ENCODE measurements at places on chromosomes 7 and 10.

GRCh38 chr7:15033039-15033438 lies 130.5 kb upstream of the DGKB start:
- no peak for DNase-seq

GRCh38 chr10:61786728-61787127 lies 114.8 kb upstream of the ARID5B start:
- DNase-seq, result peak; percentile 85

GRCh38 chr7:158395780-158396278 lies 191.8 kb downstream of the PTPRN2 start:
- no peak for DNase-seq

DNA sequence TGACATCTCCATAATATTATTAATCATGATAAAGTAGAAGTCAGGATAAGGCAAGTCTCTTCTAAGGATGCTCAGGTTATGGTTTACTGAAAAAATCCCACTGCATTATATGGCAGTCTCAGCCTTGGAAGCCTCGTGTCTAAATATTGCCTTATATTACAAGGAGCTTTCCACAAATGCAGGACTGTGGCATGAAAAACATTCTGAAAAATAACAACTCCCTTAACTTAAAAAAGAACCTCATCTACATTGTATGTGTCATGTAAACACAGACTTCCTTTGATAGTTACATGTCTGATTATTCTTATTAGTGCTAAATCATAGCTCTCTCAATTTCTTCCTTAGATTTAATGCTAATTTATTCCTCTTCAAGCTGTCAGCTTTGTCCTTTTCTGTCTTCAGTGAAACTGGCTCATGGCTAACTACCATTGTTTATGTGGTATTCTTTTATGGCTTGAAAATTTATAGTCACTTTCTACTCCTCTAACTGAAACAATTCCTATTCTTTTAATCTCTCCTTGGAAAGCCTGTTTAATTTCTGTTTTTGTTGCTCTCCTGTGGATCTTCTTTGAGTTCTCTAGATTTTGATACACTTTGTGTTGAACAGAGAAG lies 156.1 kb downstream of the KIF20B start:
- no peak for DNase-seq

DNA sequence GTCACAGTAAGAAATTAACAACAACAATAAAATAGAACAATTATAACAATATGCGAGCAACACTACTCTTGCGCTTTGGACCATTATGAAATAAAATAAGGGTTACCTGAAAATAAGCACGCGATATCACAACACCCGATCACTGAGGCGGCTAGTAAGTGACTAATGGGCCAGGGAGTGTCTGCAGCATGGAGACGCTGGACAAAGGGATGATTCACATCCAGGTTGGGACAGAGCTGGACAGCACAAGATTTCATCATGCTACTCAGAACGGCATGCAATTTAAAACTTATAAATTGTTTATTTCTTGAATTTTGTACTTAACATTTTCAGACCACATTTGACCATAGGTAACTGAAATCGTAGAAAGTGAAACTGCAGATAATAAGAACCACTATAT lies 15.6 kb downstream of the HIBADH start:
- peak; percentile 77 for DNase-seq

DNA sequence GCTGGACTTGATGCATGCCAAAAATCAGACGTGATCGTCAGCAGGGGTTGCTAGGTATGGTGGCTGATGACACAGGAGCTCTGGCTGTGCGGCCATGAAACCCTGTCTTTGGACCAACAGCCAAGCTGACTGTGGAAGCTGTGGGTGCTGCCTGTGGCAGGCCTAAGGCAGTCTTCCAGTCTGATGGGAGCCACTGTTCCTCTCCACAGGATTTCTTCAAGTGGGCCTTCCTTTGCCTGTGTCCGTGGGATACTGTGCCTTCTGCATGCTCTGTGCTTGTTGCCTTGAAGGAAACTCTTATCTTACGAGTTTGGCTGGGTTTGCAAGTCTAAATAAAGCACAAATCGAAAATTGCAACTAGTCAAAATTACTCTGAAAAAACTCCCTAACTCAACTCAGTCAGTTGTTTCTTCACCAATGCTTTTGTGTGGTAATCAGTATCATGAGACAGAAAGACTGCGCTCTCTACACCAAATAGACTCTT lies 101.9 kb upstream of the PDLIM1 start:
- no peak for DNase-seq

DNA sequence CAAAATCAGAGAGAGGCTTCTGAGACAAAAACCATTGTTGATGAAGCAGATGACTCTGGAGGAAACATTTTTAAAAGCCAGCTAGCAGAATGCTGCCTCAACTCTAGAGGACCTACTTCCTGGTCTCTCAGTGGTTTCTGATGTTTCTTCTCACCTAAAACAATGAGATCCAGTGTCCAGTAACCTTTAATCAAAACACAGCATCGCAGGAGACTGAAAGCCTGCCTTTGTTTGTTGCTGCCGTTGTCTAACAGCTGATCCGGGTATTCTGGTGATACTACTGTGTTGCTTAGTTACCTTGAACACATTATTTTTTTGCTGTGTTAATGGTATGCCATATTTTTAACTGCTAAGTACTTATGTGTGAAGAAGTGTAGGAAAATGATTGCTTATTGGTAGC lies 70.9 kb downstream of the WIPF3 start:
- peak; percentile 48 for DNase-seq

DNA sequence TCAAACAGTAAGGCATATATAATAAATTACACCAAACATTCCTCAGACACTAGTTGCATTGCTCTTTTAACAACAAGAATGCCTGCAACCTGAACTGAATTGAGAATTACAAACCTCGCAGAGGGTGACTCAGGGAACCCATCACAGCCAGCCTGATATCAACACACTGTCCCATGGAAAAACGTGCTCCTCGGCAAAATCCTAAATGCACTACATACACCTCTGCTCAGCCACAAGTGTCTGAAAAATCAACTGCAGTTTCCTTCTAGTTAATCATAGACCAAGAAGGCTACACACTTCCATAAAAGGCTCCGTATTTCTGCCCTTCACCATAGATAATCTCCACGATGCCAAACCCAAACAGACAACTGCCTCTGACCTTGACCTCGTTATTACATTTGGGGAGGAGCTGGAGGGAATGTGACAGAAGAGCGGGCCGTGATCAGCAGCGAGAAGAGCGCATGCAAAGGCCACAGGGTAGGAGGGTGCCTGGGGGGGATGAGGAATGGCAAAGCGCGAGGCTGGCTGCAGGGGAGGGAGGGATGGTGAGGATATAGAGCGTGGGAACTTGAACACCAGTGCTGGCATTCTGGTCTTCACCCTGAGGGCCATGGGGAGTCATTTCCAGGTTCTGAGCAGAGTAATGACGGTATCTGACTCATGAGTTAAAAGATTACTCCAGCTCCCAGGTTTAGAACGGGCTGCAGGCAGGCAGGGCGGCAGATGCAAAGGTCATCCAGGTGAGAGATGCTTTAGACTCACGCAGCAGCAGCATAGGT lies 201.9 kb upstream of the FRMD4A start:
- DNase-seq, result peak; percentile 65

DNA sequence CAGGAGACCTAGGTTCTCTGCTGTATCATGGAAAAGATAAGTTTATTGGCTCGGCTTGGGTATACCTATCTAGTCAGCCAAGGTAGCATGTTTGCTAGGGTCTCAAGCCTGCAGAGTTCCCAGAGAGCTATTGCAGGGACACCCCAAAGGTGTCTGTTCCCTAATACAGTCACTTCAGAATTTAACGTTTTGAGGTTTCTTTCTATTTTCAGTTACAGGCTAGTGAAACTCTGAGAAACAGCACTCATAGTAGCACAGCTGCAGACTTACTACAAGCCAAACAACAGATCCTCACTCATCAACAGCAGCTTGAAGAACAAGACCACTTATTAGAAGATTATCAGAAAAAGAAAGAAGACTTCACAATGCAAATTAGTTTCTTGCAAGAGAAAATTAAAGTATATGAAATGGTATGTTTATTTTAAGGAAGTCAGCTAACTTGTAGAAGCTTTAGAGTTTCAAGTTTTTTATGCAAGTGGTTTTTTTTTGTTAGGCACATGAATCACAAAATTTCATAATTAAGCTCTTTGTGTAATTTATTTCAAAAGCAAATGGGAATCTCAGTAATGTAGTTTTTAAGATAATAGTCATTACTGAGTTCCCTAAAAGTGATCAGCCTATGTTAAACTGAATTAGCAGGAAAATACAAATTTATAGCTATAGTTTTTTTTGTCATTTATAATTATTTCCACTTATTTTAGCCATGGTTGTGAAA lies 54.9 kb downstream of the AKAP9 start:
- no peak for DNase-seq

- peak; percentile 60 for DNase-seq
Measured at GRCh38 chr7:80498481-80499349, 13.1 kb downstream of the GNAT3 start.

DNA sequence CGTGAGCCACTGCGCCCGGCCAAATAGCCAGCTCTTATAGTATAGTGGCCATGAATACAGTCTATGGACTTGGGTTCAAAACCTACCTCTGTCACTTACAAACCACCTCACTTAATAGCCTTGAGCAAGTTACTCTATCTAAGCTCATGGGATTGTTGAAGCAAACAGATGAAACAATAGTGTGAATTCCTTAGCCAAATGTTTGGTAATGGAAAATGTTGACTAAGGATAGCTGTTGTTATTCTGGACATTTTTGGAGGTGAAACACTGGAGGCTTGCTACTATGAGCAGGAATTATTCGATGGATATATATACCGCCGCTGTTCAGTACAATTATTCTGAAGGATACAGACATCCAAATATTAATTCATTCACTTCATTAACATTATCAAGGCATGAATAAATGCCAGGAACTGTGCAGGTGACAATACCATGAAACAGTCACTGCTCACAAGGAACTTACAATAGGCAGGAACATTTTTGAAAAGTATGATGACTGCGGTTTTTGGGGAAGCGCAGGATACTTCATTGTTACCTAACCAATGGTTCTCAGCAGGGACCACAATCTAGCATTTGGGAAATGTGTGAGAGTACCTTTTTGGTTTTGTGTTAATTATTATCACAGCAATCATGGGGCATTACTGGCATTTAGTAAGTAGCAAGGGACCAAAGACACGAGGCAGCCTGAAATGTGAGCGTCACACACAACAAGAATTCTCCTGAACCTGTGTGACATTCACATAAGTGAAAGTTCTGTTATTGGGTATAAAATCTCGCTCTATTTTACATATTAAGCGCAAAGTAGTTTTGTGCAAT lies 55.7 kb downstream of the CUBN start:
- no peak for DNase-seq

- no peak for DNase-seq
Measured at GRCh38 chr10:104005172-104005863, 38.4 kb downstream of the SLK start.

DNA sequence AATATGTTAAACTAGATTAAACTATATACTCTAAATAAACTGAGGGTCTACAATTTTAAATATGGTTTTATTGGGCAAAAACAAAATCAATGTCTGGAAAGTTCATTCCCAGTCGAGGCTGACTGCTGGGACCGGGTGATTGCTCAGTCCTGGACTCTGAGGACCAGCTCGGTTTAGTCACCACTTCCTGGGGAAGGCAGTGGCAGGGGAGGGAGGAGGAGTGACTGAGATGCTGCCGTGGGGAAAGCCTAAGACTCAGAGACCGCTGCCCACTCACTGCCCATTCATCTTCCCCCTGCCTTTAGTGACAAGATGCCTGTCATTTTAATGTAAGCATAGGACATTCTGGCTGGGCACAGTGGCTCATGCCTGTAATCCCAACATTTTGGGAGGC lies 29.0 kb downstream of the ATOH7 start:
- peak; percentile 83 for DNase-seq

GRCh38 chr10:49118430-49119074 lies 3.2 kb upstream of the VSTM4 start:
- no peak for DNase-seq

GRCh38 chr7:22867003-22867402 lies 44.4 kb upstream of the TOMM7 start:
- DNase-seq, result no peak

DNA sequence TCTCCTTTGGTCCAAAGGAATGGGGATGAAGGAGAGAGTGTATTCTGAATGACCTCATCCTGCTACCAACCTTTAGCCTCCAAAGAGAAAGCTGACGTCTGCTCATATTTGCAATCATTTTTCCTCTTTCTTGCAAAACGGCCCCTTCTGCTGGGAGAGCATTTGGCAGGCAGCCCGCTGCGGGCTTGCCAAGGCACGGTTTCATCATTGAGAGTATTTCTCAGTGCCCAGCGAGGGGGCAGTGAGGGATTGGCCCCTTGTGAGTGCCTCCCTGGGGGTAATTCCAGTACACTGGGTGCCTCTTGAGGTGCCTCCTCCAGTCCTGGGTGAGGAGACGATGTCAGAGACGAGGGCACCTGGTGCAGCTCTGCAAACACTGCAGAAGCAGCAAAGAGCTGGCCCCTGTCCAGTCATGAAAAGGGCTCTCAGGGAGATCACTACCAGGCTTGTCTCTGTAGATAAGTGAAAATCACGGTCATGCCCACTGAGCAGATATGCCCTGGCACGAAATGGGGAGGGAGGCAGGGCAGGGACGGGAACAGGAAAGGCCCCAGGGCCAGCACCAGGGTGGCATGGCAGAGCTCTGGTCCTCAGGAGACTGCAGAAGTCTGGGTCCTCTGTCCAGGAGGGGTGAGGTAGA lies 48.7 kb upstream of the SHH start:
- DNase-seq, result peak; percentile 76

GRCh38 chr7:76381814-76382213 lies 23.0 kb upstream of the YWHAG start:
- no peak for DNase-seq

GRCh38 chr7:143499246-143499645 lies 21.6 kb downstream of the TAS2R41 start:
- DNase-seq, result peak; percentile 3

DNA sequence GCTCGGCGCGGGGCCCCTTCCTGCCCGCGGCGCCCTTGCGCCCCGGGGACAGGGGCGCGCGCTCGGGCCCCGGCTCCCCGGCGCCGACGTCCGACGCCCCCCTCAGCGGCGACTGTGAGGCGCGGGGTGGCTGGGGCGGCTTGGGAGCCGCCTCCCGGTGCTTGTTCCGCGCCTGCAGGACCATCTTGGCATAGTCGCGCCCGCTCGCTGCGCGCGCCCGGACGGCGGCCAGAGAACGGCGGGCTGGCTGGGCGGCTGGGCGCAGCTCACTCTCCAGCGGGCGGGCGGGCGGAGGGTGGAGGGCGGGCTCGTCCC lies at the start of gene DPY19L1:
DPY19L1 (minus strand) TSS at position 275 of the 315 bp plus-strand sequence; CDS start at position 184, 91 bp downstream.
- DNase-seq, result no peak
